Omental fat pad (tissue), 4 donors: ENCODE measurements at places on chromosomes 1 and 21.

DNA sequence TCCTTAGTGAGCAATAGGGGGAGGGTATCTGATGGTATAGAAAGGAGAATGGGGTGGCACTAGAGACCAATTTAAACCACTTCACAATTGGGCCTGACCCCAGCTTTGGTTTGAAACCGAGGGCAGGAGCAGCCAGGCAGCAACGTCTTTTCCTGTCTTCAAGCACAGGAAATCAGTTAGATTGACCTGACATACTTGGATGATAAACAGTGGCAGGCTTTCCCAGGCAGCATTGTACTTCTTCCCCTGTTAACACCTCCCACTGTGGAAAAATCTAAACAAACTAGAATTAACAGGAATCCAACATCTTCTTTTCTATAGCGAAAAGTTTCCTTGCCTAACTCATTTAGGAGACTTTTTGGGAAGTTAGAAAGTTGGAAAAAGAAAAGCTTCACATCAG lies 40.6 kb downstream of the SELL start:
- DNase-seq: no peak

DNA sequence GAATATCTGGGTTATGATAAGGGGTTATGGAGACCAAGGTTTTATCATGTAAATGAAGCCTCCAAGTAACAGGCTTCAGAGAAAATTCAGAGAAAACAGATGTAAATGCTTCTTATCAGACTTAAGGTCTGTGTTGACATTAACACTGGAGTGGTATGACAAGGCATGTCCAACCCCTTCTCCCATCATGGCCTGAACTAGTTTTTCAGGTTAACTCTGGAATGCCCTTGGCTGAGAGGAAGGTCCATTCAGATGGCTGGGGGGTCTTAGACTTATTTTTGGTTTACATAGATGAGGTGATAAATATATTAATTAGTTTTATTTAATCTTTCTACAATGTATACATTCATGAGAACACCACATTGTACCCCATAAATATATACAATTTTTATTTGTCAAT lies 399.6 kb downstream of the TBX15 start:
- no peak for DNase-seq

DNA sequence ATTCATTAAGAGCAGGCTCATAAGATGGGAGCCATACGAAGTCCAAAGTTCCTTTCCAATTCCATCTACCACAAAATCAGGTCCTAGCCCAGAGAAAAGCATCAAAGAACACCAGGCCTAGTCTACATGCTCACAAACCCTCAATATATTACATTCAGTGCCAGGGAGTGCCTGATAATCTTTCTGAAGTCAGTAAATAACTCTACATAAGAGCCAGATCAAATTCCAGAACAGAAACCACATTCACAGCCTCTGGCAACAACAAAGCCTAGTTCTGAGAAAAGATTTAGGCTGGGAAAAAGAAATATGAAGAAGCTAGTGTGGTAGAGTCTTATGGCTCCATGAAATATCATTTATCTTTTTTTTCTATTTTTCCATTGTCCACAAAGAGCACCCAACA lies 40.5 kb upstream of the RBBP5 start:
- no peak for DNase-seq

DNA sequence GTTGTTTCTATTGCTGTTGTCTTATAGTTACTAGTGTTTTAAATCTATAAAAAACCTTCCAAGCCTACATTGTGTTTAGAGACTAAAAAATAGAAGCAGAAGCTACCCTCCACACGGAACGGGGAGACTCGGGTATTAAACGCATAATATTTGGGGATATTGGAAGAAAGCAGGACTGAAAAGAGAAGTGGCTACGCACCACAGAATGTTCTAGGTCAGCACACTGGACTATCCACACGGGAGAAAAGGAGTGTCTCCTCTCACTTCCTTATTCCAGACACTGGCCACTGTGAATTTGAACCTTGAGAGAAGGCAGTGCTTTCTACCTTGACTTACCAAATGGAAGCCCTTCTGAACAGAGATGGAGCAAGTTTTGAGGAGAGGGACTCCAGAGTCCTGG lies 1.0 kb upstream of the OR10J4 start:
- DNase-seq: no peak

- DNase-seq: no peak
Measured at GRCh38 chr1:9093091-9093490, 23.7 kb upstream of the SLC2A5 start.

- DNase-seq: no peak
Measured at GRCh38 chr1:176885341-176885740, 279.2 kb downstream of the ASTN1 start.

DNA sequence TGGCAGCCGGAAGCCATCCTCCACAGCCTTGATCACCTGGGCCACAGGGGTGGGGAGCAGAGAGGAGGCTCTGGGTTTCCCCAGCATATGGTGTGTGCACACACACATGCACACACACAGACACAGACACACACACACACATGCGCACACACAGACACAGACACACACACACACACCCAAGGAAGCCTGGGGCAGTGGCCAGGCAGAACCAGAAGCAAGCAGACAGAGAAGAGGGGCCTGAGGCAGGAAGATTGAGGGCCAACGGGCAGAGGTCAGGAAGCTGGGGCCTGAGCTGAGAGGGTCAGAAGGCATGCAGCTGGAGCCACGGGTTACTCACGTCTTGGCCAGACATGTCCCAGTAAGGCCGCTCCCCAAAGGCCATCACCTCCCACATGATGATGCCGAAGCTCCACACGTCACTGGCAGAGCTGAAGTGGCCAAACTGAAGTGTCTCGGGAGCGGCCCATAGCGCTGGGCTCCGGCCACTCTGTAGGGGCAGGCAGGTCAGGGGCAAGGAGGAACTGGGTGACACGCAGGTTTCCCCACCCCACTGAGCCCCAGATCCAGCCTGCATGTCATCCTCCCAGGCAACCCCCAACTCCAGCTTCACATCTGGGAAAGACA lies 27.4 kb downstream of the CDCA8 start:
- DNase-seq: no peak

- DNase-seq: no peak
Measured at GRCh38 chr21:43190951-43191350, 22.1 kb downstream of the CRYAA start.

- DNase-seq: no peak
Measured at GRCh38 chr1:180939711-180940103, 27.0 kb downstream of the KIAA1614 start.

GRCh38 chr1:172720339-172720738 lies 61.4 kb downstream of the FASLG start:
- DNase-seq: no peak

- DNase-seq: no peak
Measured at GRCh38 chr1:179785728-179786127, 42.6 kb downstream of the FAM163A start.

DNA sequence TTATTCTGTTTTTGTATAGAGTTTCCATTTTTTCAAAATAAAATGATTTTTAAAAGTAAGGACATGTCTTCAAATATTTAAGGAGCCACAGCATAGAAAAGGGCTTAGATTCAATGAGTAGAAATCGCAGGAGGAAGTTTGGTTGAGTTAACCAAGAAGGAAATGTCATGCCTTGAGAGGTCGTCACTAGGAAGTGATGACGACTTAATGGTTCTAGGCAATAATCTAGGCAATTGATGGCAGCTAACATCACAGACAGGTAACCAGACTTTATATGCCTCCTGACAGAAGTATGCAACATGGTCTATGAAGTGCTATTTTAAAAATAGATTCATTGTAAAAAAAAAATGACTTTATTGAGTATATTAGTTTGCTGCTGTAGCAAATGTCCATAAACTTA lies 32.1 kb upstream of the TP53BP2 start:
- no peak for DNase-seq

GRCh38 chr1:95058974-95059373 lies 13.8 kb downstream of the ALG14 start:
- no peak for DNase-seq

- DNase-seq: no peak
Measured at GRCh38 chr1:10407201-10407600, 8.3 kb downstream of the PGD start.

DNA sequence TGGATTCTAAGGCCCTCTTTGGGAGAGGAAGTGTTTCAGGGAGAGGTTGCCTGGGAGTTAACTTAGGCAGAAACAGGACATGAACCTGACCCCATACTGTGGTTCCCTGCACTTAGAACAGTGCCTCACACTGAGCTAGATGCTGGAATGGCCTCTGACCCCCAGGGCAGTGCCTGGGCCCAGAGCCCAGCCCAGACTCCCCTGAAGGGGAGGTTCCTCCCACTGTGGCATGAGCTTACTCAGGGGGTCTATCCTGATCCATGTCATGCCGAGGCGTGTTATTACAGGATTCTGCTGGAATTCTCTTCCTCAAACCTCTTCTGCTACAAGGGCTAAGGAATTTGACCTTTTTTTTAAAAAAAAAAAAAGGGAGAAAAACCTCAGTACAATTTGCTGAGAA lies 72.2 kb downstream of the MRPL37 start:
- no peak for DNase-seq

- DNase-seq: no peak
Measured at GRCh38 chr1:42260376-42261070, 74.5 kb downstream of the FOXJ3 start.

DNA sequence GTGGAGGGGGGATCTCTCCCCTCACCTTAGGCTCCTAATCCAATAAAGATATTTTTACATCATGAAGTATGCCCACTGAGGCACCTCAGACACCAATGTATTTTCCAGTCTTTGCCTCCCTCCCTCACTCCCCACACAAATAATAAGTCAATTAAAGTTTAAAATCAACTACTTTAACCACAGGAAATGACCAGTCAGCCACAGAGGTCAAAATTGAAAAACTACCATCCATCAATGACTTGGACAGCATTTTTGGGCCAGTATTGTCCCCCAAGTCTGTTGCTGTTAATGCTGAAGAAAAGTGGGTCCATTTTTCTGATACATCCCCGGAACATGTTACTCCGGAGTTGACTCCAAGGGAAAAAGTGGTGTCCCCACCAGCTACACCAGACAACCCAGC lies 70.6 kb upstream of the DYNLT5 start:
- DNase-seq: no peak

- DNase-seq: no peak
Measured at GRCh38 chr1:248631354-248632008, 3.4 kb downstream of the OR2T11 start.

- no peak for DNase-seq
Measured at GRCh38 chr1:115877511-115877910, 36.6 kb upstream of the NHLH2 start.

DNA sequence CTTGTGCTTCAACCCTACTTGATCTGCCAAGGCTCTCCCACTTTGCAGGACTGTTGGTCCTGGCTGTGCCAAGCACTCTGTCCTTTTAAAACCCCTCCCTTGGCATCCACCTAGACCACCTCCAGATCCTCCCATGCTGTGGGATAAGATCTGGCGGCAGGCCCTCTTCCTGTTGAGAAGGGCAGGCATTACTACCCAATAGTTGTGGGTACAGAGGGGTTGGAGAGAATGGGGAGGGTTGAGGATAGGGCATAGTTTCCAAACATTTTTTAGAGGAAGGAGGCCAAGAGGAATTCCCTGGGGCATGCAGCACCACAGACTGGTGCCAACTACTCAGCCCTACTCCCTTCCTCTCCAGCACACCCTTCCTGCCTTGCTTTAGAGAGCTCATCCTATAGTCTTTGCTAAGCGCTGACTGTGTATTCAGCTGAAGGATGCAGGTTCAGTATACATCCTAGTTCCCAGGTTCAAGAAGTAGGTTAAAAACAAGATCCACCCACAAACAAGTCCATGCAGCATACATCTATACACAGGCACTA lies 70.7 kb downstream of the TRABD2B start:
- no peak for DNase-seq

- DNase-seq: no peak
Measured at GRCh38 chr1:62991152-62991551, 207.2 kb downstream of the ATG4C start.

GRCh38 chr1:247054992-247055415 lies 23.6 kb downstream of the ZNF670 start:
- DNase-seq: no peak

GRCh38 chr1:180854456-180854855 lies 58.2 kb upstream of the KIAA1614 start:
- no peak for DNase-seq

DNA sequence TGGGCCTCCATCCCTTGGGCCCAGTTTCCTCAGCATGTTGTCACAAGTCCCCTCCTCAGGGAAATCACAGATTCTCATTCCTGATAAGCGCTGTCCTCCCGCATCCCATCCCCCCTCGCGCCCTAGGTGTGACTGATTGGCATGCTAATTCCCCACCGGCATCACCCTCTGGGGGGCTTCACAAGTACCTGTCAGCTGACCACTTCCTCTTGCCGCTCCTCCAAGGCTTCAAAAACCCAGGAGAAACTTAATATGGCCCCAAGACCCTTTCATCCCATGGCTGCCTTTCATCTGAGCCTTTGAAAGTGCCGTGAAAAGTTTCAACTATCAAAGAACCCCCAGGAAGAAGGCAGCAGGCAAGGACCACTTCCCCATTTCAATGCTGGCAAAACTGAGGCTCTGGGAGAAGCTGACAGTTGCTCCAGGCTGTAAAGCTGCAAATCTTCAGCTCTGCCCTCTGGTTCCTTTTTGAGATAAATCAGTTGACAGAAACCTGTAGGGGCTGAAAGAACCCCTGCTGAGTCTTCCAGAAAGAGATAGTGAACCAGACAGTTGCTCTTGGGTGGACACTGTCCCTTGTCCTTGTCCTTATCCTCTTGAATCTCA lies 12.8 kb upstream of the MIXL1 start:
- DNase-seq: no peak

DNA sequence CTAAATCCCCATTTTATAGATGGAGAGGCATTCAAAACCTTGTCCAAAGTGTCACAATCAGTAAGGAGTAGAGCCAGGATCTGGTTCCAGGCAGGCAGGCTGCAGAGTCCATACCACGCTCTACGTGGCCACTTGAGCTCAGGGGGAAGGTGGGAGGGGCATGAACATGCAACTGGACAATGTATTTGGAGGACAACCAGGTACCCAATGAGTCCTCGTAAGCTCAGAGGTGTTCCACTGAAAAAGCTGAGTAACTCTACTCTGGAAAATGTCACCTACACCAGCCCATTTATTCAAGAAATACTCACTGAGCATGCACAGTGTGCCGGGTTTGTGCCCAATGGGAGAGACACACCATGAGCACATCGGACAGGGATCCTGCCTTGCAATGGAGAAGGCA lies 11.2 kb upstream of the GUCA2B start:
- no peak for DNase-seq

- no peak for DNase-seq
Measured at GRCh38 chr21:35905096-35905962, 155.0 kb downstream of the SETD4 start.

DNA sequence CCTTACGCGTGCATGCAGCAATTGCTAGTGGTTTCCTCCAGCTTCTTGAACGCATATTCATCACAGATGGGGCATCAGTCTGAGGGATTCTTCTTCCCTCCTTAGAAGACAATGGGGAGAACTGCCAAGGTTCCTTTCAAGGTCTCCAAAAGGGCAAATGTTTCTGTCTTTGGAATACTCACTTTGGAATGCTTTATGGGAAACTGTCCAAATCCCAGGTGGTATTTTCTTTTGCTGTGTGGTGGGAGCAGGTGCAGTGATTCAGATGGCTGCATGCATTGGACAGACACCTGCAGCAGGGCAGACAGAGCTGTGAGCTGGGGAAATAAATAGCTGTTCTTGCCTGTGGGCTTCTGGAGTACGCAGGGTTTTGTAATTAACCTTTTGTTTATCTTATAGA lies 40.5 kb downstream of the URB2 start:
- DNase-seq: no peak

- no peak for DNase-seq
Measured at GRCh38 chr1:70072231-70072751, 133.1 kb downstream of the LRRC40 start.

GRCh38 chr1:6148497-6149241 lies 31.5 kb downstream of the CHD5 start:
- peak; percentile 32 for DNase-seq

- no peak for DNase-seq
Measured at GRCh38 chr1:35570589-35571137, 2.5 kb upstream of the TFAP2E start.
